Right renal cortex interstitium (tissue), 3 donors: ENCODE measurements at places on chromosomes 4 and X. TPM values are rescaled to one million over a fixed set of nuclear protein-coding genes. Genes with fewer than 3 reads are reported as not detected.

- no peak for DNase-seq
Observed at GRCh38 chrX:2550328-2551020, 49.7 kb upstream of the DHRSX start.

DNA sequence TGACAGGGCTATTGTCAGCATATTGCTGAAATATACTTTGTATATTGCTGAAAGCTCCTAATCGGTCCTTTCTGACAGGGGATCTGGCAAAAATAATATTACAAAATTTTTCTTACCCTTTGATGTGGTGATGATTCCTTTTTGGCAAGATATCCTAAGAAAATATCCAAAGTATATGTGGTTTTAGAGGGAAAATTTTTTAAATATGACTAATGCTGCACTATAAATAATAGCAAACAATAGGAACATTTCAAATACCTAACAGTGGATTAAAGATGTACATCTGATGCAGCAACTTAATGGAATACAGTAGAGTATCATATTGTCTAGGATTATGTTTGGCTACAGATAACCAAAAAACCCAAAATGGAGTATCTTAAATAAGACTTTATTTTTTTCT lies 49.6 kb downstream of the RRAGB start:
- DNase-seq, result no peak

DNA sequence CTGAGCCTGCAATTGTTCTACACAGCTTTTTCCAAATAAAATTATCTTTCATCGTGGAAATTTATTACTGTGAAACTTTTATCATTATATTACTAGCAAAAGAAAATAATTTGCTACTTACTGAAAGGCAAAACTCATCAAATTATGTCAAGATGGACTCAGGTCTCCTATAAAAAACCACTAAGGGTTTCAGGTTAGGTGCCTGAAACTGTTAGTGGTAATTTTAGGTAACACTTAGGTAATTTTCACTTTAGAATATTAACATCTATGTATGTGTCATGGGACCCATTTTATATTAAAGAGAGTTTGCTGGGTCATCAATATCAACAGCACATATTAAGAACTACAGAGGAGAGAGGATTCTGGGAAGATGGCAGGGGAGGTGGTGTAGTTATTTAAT lies 651.5 kb downstream of the CENPC start:
- DNase-seq, result no peak

- DNase-seq, result no peak
Observed at GRCh38 chrX:42770566-42770965, 7.4 kb downstream of the PPP1R2C start.

GRCh38 chrX:154013614-154014360 lies 5.9 kb downstream of the IRAK1 start:
- no peak for DNase-seq

ENPEP gene
- polyA plus RNA-seq, result 235 TPM

SSX4B gene
- not detected for polyA plus RNA-seq

MAGEB2 gene
- not detected for polyA plus RNA-seq
